ENCODE measurements at places on chromosomes 16 and 17. TPM values are rescaled to one million over a fixed set of nuclear protein-coding genes. Genes with fewer than 3 reads are reported as not detected.

GRCh38 chr16:57689762-57690558 is 4.6 kb upstream of the DRC7 start:
- no peak overlapping the region for H3K27ac ChIP-seq
- H3K27me3 ChIP-seq = no peaks in the 10 kb centered on the region
- H3K4me1 ChIP-seq = peaks cover 22% of the 10 kb centered on the region
- H3K4me3 ChIP-seq = no peak overlapping the region
- no peak for DNase-seq

GRCh38 chr17:19398301-19399181 is 11.6 kb upstream of the MFAP4 start:
- no peaks in the 10 kb centered on the region for H3K4me1 ChIP-seq
- no peaks in the 10 kb centered on the region for H3K36me3 ChIP-seq
- H3K4me3 ChIP-seq = no peak overlapping the region
- no peak overlapping the region for H3K27ac ChIP-seq
- DNase-seq = no peak

DNA sequence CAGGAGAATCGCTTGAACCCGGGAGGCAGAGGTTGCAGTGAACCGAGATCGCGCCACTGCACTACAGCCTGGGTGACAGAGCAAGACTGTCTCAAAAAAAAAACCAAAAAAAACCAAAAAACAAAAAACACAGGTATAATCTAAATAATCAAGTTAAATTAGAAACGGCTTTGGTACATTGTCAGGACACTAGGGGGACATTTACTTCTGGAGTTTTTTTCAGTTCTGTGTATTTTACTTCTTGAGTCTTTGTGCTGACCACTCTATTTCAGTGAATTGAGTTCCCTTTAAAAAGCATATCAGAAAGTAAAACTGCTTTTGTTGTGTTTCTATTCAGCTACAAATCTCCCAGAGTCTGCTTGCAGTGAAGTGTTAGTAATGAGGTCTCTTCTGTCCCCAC is 36.3 kb downstream of the DHRS7B start:
- no peak overlapping the region for H3K27ac ChIP-seq
- H3K4me3 ChIP-seq = no peak overlapping the region
- DNase-seq = no peak
- no peaks in the 10 kb centered on the region for H3K36me3 ChIP-seq
- no peaks in the 10 kb centered on the region for H3K27me3 ChIP-seq
- peaks cover 7% of the 10 kb centered on the region for H3K4me1 ChIP-seq

GRCh38 chr16:63717806-63718205 is 1404.1 kb downstream of the CDH11 start:
- H3K36me3 ChIP-seq = no peaks in the 10 kb centered on the region
- peaks cover 7% of the 10 kb centered on the region for H3K4me1 ChIP-seq
- H3K27me3 ChIP-seq = no peaks in the 10 kb centered on the region

DNA sequence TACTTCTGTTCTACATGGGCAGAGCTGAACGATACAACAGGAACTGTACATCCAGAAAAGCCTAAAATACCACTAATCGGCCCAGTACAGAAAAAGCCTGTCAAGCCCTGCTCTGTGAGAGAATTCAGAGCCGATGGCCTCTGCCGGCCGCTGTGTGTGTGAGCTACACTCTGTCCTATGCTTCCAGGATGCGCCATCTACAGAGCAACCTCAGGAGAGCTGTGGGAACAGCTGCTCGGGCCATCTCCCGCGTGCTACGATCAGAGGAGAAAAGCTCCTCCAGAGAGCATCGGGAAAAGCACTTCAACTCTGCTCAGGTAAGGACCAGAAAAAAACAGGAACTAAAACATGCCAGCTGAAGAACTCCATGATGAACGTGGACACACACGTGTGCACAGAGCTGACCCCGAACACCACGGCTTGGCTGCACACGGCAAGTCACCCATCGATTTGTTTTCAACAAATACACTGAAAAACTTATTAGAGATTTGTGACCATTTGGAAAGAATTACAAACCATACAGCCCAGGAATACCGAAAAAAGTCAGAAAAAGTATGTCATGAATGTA is 115.9 kb downstream of the ANKRD11 start:
- DNase-seq = no peak
- H3K27me3 ChIP-seq = no peaks in the 10 kb centered on the region
- peaks cover 36% of the 10 kb centered on the region for H3K4me1 ChIP-seq
- peak overlapping the region; percentile 74 for H3K27ac ChIP-seq
- H3K36me3 ChIP-seq = no peaks in the 10 kb centered on the region

DNA sequence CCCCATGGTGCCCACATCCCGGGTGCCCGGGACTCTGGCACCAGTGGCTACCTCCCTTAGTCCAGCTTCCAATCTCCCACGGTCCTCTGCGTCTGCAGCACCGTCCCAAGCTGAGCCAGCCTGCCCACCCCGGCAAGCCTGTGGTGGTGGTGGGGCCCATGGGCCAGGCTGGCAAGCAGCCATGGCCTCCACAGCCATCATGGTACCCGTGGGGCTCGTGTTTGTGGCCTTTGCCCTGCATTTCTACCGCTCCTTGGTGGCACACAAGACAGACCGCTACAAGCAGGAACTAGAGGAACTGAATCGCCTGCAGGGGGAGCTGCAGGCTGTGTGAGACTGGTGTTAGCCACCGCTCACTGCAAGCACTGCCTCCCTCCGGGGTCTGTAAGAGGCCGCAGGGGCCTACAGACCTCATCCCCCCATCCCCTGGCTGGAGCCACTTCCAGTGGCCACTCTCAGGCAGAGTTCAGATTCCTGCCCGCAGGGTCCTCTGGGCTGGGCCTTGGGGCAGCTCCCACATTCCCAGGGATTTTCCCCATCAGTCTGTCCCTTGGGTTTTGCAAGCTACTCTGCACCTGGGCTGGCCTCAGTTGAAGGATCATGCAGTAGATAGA is 3.9 kb upstream of the SETD1A start:
- peak overlapping the region; percentile 64 for H3K27ac ChIP-seq
- peak; percentile 69 for DNase-seq
- H3K4me1 ChIP-seq = peaks cover 15% of the 10 kb centered on the region
- no peaks in the 10 kb centered on the region for H3K36me3 ChIP-seq

DNA sequence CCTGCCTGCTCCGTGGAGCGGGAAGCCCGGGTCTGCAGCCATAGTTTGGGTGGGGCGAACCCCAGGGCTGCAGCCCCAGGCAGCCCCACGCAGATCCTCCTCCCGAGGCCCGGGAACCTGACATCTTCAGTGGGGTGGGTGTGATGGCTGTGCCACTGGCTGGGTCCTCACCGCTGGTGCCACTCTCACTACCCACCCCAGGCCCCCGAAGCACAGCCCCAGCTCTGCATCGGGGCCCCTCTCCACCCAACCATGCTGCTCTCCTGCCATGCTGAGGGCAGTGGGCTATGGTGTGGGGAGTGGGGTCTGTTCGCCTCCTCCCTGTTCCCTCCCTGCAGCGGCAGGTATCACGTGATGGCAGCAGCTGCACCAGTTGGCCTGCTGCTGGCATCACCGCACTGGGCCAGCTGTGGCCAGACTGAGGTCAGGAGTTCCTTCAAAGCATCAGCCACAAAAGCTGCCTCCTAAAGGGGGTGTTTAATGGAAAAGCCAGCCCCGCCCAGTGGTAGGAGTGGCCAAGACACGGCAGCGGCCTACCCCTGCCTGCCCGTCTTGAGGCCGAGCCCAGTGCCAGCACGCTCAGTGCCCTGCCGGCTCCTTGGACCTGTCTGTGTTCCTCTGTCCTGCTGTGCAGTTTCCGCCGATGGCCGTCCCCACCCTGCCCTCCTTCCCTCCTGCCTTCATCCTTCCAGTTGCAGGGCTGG is 10.8 kb downstream of the KCTD5 start:
- DNase-seq = no peak
- no peaks in the 10 kb centered on the region for H3K4me1 ChIP-seq
- H3K27me3 ChIP-seq = no peaks in the 10 kb centered on the region
- H3K27ac ChIP-seq = no peak overlapping the region
- no peak overlapping the region for H3K4me3 ChIP-seq

- H3K4me1 ChIP-seq = peaks cover 6% of the 10 kb centered on the region
- DNase-seq = no peak
- H3K27me3 ChIP-seq = no peaks in the 10 kb centered on the region
- H3K4me3 ChIP-seq = no peak overlapping the region
- H3K27ac ChIP-seq = peak overlapping the region; percentile 8
These were observed 7.6 kb downstream of the NUP93 start for GRCh38 chr16:56737539-56737938.

- H3K4me1 ChIP-seq = peaks cover 26% of the 10 kb centered on the region
- H3K27ac ChIP-seq = no peak overlapping the region
- H3K36me3 ChIP-seq = no peaks in the 10 kb centered on the region
- DNase-seq = no peak
- H3K27me3 ChIP-seq = peaks cover 45% of the 10 kb centered on the region
These were observed 1.1 kb upstream of the XYLT1 start for GRCh38 chr16:17471719-17472461.

GRCh38 chr17:40416671-40417070 is 1.0 kb downstream of the TOP2A start:
- no peaks in the 10 kb centered on the region for H3K27me3 ChIP-seq
- H3K36me3 ChIP-seq = no peaks in the 10 kb centered on the region
- H3K4me3 ChIP-seq = peak overlapping the region; percentile 98
- no peak overlapping the region for H3K27ac ChIP-seq
- no peak for DNase-seq

TEDC2 gene
- 32.2 TPM for total RNA-seq

PRSS36 gene
- 0.69 TPM for total RNA-seq
